Hepatocyte (in vitro differentiated cells): ENCODE measurements at places on chromosomes 1 and 21. TPM values are rescaled to one million over a fixed set of nuclear protein-coding genes. Genes with fewer than 3 reads are reported as not detected.

LIN28A gene
- 0.13 and 0.23 TPM in 2 replicates for polyA plus RNA-seq

PADI2 gene
- polyA plus RNA-seq = 6.8 and 10.6 TPM in 2 replicates

CHI3L2 gene
- polyA plus RNA-seq = 0.24 and 3.9 TPM in 2 replicates

RWDD3 gene
- 18.9 and 23.0 TPM in 2 replicates for polyA plus RNA-seq

AMY1C gene
- polyA plus RNA-seq = not detected in 2 replicates

- DNase-seq = no peak
Observed at GRCh38 chr1:223703668-223704013, 8.7 kb upstream of the CAPN2 start.

GRCh38 chr1:32894019-32894600 lies 7.1 kb downstream of the TMEM54 start:
- no peak for DNase-seq

DNA sequence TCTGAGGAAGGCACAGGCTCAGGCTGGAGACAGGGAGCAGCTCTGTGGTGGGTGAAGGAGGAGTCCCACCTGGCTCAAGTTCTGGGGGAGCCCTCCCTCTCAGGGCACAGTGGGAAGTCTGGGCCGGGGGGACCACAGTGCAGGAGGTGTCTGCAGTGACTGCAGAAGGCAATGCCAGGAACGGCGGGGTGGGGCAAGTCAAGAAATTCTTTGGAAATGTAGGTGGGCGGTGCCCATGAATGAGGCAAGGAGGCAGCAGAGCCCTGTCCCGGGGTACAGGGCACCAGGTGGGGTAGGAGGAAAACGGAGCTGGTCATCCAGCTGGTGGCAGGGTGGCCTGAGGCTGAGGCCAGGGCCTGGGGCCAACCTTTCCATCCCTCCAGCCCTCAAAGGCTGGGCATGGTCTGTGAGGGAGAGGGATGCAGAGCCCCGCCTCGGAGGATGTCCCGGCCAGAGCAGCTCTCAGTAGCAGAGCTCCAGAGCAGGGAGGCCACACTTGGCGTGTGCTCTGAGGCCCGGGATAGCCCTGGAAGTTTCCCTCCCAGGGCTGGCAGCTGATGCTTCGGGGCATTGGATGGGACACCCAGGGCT lies 4.7 kb downstream of the TFF3 start:
- DNase-seq = no peak

DNA sequence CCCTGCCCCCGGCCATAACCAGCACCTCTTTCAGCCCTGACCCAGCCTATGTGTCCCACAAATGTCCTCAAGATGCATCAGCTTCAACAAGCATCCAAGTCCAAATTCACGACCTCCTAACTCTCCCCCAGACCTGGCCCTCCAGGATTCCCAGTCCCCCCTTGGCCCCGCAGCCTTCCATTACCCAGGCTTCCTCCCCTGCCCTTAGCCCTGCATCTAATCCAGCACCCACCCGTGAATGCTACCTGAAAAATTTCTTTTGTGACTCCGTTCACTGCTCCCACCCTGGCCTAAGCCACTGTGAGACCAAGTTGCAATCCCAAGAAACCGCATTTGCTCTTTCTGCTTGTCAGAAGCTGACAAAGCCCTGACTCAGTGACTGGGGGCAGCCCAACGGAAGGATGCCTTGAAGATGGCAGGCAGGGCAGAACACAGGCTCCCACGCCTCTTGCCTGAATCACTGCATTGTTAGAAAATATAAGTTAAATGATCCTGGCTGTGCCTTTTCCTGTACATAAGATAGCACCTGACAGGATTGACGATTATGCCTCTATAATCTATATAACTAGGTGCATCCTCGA lies 939 bp upstream of the MFAP2 start:
- no peak for DNase-seq

DNA sequence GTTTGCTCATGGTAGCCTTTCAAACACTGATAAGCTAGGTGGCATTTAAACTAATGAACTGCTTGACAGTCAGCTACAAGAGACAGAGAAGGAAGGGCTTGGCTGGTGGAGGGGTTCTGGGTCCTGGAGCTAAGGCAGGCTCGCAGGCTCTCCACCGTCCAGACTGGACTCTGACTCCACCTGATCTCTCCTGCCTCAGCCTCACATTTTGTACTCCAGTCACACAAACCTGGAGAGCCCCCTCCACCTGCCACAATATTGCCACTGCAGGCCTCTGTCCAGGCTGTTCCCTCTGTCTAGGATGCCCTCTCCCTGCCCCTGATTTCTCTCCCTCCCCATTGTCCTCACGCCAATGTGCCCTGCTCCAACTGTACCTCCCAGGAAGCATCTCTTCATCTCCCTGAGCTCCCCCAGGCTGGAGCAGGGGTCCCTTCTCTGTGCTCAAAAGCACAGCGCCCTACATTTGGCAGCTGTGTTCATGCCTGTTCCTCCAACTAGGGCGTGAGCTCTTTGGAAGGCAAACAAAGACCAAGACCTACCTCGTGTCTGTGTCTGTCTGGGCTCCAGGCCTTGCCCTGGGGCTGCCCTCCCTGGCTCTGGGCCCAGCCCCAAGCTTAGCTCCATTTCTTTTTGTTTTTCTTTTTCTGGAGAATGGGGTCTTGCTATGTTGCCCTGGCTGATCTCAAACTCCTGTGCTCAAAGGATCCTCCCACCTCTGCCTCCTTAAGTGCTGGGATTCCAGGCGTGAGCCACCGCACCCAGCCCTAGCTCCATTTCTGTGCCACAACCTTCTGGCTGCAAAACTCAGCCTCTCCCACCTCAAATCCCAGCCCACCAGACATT lies 2.9 kb downstream of the TIE1 start:
- DNase-seq = no peak
